Right cardiac atrium (tissue), 5 donors: ENCODE measurements at places on chromosomes 2 and 18.

DNA sequence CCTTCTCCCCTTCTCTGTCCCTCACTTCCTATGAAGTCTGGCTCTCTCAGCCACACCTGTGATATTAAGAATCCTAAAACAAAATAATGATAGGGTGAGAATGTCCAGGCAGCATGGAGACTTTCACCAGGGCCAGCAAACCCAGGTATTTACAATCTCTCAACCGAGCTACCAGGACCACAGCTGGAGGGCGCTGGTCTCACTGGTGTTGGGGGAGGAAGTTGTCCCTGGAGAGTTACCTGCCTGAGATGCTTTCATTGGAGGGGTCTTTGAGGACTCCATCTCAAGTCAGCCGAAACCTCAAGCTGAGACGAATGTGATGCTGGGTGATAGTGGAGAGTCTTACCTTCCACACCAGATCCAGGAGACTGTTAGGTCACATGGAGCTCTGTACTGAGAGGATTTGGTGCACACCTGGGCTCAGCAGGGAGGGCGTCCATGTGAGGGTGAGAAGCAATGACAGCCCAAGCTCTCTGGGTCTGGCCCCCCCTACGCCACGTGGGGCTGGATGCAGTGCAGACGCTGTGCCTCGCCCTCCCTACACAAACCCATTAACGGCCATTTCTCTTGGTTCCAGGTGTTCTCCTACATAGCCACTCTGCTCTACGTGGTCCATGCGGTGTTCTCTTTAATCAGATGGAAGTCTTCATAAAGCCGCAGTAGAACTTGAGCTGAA is 27.4 kb downstream of the MAL start:
- no peak for DNase-seq

DNA sequence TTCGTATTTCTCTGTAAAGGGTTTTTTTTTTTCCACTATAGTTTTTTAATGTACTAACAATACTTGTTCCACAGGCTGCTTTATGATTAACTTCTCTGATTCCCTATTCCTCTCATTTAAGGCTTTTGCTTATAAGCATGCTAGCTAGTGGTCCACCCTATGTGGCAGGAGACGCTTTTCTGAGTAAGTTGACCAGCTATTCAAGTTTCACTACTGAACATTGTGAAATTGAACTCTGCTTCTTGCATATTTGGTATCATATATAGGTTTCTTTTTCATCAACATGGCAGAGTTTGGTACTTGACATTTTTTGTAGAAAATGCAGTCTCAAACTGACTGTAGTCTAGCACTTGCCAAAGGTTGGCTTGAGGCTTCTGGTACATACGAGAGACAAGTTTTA is 74.2 kb downstream of the OTX1 start:
- DNase-seq = no peak

DNA sequence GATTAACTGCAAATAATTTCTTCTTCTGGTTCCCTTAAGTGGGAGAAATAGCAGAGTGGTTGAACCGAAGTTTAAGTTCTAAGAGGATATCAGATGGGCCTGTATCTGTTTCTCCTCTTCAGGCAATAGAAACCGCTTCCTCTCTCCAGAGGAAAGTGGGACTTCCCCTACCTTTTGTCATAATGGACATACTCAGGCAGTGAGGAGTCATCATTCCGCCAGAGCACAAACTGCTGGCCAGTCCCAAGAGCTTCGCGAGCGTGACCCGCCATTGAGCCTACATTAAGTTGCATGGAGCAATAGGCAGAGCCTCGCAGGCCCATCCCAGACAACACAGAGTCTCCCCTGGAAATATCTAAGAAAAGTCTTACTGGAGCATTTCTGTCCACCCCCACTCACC is 158.9 kb downstream of the LDLRAD4 start:
- DNase-seq = no peak

DNA sequence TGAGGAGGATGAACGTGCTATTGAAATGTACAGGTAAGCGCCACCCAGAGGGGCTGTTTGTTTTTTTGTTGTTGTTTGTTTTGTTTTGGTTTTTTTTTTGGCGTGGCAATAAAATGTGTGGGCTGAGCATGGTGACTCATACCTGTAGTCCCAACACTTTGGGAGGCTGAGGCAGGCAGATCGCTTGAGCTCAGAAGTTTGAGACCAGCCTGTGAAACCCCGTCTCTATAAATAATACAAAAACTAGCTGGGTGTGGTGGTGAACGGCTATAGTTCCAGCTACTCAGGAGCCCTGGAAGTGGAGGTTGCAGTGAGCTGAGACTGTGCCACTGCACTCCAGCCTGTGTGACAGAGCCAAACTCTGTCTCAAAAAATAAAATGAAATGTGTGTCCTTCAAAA is 6.2 kb downstream of the PDCL3 start:
- no peak for DNase-seq

GRCh38 chr2:217755027-217755745 is 247.6 kb downstream of the TNS1 start:
- DNase-seq = no peak

- no peak for DNase-seq
Measured at GRCh38 chr2:211068108-211068780, 511.8 kb downstream of the CPS1 start.

GRCh38 chr2:227804975-227805374 is 8.7 kb upstream of the CCL20 start:
- DNase-seq = no peak

- peak; percentile 72 for DNase-seq
Measured at GRCh38 chr2:230793572-230794359, 71.0 kb upstream of the ITM2C start.

DNA sequence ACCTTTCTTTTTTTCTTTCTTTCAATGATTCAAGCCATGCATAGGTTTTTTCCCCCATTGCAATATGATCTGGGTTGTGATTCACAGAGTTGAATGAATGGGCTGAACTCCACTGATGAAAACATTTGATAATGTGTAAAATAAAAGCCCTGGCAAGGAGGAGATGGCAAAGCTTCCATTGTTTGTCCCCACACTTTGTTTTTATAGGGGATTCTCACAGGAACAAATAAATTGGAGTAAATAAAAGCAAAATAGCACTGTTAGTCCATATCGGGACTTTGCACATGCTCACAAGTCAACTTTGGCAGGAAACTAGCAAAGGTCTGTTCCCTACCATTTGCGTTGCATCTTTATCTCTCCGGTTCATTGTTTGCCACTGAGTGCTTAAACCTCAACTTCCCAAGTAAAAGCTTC is 55.7 kb downstream of the MEIS1 start:
- DNase-seq = no peak

GRCh38 chr2:138321458-138321857 is 180.1 kb upstream of the SPOPL start:
- DNase-seq = no peak

DNA sequence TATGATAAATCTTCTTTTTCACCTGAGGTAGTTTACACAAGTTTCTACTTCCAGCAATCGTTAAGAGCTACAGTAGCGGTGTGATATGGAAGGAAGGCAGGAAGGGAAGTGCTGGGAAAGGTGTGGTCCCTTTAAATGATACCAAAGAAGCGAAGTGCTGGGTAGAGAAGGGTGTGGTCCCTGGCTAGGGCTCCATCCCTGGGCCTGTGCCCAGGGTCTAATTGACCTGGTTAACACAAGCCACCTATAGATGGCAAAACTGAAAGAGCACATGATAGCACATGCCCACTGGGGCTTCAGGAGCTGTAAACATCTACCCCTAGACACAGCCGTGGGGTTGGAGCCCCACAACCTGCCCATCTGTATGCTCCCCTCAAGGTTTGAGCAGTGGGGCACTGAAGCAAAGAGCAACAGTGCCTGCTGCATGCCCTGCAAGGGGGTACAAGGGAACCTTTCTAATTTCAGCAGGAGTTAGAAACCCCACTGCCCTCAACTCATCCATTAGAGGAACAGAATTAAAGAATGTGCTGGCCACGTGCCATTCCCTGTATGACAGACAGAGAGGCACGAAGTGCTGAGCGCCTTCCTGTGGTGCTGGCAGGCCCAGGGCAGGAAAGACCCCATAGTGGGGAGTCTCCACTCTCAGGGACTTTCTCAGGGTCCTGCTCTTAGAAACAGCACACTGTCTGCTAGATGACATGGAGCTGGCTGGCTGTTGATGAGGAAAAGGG is 153.1 kb upstream of the LMAN1 start:
- no peak for DNase-seq

DNA sequence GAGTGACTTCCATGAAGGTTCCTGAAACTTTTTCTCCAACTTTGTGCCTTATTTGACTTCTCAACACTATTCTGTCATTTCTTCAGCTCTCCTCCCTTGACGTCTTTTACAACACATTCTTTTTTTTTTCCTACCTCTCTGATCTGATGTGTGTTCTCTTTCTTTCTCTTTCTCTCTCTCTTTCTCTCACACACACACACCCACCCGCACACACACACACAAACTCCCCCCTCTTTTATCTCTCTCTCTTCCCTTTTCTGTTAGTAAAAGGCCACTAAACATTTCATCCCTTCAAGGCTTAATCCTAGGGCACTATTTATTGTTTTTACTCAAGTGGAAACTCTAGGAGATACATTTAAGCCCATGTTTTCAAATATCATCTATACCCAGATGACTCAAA is 107.8 kb upstream of the CNTNAP5 start:
- no peak for DNase-seq

DNA sequence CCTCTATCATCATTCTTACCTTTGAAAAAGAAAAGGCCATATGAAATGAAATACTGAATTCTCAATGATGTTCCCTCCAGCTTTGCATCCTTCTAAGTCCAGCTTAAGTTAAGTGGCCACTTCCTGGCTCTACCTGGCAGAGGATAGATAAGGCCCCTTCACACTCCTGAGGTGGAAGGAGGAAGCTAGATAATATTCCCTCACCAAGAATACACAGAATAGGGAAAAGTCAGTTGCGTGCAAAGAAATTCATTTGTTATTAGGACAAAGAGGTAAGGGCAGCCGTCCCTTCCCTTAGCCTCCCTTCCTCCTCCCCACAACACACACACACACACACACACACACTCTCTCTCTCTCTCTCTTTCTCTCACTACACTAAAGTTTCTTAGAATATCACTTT is 37.5 kb downstream of the OLA1 start:
- no peak for DNase-seq

DNA sequence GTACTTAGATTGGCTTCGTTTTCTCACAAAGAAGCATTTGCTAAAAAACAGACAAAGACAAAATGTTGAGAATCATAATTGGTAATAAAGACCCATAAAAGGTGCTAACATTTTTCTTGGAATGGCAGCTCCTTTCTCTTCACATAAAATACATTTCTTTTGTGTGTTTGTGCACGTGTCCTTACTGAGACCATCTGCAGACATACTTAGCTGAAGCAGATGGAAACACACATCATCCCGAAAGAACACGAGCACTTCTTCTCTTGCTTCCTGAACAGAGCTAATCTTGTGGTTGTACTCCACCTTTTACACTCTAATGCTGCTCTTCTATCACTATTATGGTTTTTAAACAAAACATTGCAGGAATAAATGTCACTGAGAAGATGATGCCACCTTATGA is 142.5 kb downstream of the SPHKAP start:
- no peak for DNase-seq

DNA sequence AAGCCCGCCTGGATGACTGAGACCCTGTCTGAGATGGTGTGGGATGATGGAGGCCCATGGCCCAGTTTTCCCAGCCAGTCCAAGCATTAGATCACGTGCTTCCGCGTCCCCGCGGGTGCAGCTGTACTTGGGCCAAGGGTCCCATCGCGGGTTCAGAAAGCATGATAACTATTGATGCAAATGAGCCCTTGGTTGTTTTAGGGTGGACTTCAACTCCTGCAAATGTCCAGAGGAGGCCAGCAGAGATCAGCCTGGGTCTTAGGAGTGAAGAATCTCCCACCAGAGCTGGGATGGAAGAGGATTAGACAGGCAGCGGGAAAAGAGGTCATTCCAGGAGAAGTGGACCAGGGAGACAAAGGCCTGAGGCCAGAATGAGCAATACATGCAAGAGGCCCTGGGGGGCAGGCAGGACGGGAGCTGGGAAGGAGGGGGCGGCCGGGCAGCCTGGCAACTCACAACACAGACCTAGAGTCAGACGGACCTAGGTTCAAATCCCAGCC is 89.9 kb upstream of the TMEM247 start:
- peak; percentile 75 for DNase-seq

DNA sequence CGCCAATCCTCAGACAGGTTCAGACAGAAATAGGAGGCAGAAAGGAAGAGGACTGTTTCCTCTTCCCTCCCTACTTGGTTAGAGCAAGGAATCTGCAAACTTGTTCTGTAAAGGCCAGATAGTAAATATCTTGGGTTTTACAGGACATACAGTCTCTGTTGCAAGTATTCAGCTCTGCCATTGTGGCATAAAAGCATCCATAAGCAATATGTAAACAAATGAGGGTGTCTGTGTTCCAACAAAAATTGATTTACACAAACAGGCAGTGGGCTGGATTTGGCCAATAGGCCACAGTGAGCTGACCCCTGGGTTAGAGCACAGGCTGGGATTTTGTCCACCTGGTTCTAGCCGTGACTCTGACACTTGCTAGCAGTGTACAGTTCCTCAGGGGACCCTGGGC is 89.4 kb downstream of the NRP2 start:
- DNase-seq = no peak

GRCh38 chr2:70999362-70999761 is 4.7 kb upstream of the TEX261 start:
- no peak for DNase-seq

GRCh38 chr18:11868230-11868629 is 17.0 kb downstream of the CHMP1B start:
- DNase-seq = no peak

DNA sequence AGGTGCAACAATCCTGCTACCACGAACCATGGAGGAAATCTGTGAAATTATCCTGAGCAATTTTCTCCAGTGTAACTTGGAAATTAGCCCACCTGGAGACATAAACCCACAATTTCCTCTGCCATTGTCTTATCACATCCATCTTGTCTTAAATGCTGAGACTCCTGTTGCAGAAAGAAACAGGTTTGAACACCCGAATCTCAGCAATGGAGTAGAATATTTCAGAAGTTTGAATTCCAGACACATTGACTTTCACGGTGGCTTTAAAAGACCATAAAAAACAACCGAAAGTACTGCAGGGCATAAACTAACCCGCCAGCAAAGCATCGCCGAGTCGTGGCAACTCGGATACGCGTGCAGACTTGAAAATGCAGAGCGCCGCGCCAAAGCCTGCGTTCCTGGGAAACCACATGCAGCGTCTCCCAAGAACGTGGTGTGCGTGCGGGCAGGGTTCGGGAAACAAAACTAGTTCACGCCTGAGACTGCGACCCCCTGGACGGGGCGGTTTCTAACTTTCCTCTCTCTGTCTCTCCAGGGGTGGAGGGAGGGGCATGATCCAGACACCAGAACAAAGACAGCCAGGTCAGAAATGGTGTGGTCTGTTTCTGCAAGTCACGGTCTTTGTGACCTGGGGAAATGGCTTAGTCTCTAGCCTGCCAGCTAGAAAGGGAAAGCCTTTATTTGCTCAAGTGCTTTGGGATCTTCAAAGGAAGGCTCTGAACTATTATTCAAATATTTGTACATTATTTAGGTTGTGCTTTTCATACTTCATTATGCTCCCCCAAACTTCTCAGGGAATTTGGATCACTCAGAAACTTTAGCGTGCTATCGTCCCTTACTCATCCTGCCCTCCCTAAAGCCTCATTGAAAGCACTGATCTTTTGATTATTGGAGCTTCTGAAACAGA is 26.9 kb upstream of the KCTD1 start:
- peak; percentile 79 for DNase-seq

GRCh38 chr2:82139979-82140611 is 1835.5 kb upstream of the LRRTM1 start:
- no peak for DNase-seq
